ENCODE measurements at places on chromosomes 2 and 18.

- DNase-seq: no peak
Measured at GRCh38 chr2:85771486-85771885, 17.7 kb downstream of the ATOH8 start.

GRCh38 chr2:32775954-32776353 lies 148.1 kb downstream of the TTC27 start:
- no peak for DNase-seq

GRCh38 chr2:204533629-204534370 lies 11.5 kb upstream of the PARD3B start:
- DNase-seq: no peak

DNA sequence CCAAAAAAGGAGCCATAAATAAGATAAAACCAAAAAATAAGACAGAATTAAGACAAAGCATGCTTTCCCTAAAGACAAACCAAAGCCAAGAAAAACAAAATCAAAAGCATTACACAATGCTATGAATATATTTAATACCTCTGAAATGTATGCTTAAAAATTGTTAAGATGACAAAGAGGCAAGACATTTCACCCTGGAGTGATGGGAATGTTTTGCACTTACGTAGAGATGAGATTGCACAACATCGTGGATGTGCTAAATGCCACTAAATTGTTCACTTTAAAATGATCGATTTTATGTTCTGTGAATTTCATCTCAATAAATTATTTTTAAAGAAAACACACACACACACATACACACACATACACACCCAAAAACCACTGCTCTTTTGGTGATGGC lies 386.6 kb upstream of the KLHL29 start:
- DNase-seq: no peak
